ENCODE measurements at places on chromosomes 2 and 18.

- no peak for DNase-seq
These were observed 131.3 kb downstream of the CCBE1 start for GRCh38 chr18:59565957-59566356.

GRCh38 chr2:174768557-174768956 is 4.3 kb upstream of the CHRNA1 start:
- DNase-seq, result no peak

- no peak for DNase-seq
These were observed 1149.1 kb upstream of the NRXN1 start for GRCh38 chr2:52181080-52181479.

DNA sequence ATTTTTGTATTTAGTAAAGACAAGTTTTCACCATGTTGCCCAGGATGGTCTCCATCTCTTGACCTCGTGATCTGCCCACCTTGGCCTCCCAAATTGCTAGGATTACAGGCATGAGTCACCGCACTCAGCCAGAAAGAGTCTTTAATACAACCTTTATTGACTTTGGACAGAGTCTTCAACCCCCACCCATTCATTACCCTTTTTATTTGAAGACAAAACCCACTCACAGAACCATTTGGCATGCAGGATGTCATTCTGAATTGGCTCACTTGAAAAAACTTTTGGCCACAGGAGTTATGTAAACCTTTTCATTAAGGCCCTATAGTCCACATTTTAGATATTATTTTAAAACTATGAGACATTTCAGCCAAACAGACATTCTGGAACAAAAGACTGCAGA is 217.9 kb upstream of the RND3 start:
- no peak for DNase-seq

DNA sequence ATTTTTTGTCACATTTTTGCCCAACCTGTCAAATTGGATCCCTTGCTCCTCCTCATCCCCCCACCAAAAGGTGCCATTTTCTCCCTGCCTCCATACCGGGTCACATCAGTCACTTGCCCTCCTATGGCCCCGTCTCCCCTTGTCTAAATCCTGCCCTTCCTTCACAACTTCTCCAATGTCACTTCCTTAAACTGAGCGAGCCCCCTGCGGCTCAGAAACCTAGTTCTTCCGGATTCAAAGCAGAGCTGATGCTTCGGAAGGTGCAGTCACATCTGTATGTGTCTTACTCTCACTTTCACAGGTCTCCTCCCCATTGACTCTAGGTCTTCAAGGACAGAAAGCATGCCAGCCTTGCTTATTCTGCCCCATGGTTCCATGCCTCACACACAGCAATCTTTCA is 22.1 kb downstream of the TNP1 start:
- DNase-seq, result no peak

GRCh38 chr18:2337552-2338141 is 233.7 kb downstream of the METTL4 start:
- DNase-seq, result peak; percentile 1

- no peak for DNase-seq
These were observed 148.1 kb downstream of the MBP start for GRCh38 chr18:76984193-76985155.

GRCh38 chr2:241571821-241572620 is 13.5 kb downstream of the BOK start:
- DNase-seq, result no peak

- DNase-seq, result no peak
These were observed 17.2 kb downstream of the ATP8B1 start for GRCh38 chr18:57785751-57786437.

GRCh38 chr18:39238981-39239660 is 1673.5 kb upstream of the CELF4 start:
- DNase-seq, result no peak

DNA sequence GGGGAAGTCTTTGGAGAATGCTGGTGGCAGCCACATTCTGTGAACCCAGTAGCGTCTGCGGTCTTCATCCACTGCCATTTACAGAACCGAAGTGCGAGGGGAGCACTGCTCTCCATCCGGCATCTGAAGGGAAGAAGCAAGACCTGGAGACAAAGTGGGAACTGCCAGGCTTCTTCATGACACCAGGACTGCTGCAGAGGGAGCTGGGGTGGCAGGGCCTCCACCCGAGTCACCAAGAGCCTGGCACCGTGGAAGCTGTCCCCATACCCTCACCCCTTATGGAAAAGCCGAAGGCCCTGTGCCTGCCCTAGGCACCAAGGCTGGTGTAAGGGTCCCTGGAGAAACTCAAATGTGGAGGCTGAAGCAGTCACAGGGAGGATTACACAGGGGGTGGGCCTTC is 79.8 kb downstream of the CIB4 start:
- no peak for DNase-seq

DNA sequence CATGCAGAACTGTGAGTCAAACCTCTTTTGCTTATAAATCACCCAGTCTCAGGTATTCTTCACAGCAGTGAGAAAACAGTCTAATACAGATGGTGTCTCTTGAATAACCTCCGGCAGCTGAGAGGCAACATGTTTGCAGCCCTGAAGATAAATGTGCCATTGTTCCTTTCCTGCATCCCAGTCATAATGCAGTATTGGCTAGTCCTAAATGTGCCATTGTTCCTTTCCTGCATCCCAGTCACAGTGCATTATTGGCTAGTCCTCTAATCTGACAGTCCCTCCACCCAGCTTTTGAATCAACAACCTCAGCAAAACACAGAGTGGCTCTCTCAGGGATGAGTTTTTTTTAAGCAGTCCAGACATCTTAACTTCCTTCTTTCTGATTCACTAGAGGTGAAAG is 550.7 kb downstream of the RIT2 start:
- peak; percentile 61 for DNase-seq

- DNase-seq, result no peak
These were observed 107.5 kb downstream of the DTNA start for GRCh38 chr18:34817636-34818035.

GRCh38 chr2:230246206-230246605 is 20.7 kb downstream of the SP140 start:
- no peak for DNase-seq

DNA sequence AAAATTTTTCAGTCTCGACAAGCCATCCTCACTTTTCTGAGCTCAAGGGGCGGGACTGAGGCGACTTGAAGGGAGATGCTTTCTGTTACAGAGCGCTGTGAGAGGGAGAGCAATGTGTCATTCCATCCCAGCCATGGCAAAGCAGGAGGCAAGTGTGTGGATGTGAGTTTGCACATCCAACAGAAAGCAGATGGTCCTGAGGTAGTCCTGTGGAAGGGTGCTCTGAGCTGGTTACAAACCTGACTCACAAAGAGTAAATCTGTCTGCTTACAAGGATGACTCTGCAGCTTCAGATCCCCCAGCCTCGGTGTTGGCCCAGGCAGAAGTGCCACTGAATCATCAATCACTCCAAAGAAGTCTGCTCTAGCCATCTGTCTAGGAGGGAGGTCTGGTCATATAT is 482.0 kb upstream of the DCC start:
- DNase-seq, result no peak

DNA sequence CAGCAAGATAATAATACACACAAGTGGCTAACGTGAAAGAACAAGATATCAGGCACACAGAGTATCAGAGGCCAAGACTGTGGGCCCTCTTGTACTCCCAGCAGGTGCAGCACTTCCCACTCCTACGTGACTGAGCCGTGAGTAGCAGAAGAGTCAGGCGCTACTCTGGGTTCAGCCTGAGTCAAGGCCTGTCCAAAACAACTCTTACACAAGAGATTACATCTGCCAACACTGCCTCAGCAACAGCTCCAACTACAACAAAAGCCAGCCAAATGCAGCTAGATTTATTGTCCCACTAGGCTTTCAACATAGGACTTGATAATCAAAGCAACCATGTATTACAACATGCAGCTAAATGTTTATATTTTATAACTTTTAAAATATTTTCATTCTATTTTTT is 56.2 kb downstream of the ITSN2 start:
- DNase-seq, result no peak

- no peak for DNase-seq
These were observed 1.8 kb upstream of the ABI2 start for GRCh38 chr2:203326356-203326755.

DNA sequence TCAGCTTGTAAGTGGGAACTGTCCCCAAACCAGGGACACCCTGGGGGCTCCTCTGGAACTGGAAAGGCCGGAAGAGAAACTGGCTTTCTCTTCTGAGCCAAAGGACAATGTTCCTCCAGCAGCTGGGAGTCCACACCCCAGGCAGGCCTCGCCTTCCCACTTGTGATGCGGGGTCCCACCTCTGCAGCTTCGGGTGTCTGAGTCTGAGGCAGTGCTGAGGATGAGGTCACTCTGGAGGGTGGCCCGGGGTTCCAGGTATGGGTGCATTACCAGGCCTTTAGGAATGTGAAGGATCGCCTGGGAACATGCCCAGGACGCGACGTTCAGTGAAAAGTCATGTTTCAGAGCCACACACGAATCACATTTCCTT is 18.2 kb upstream of the BOK start:
- DNase-seq, result no peak

- no peak for DNase-seq
These were observed 677 bp downstream of the GAD1 start for GRCh38 chr2:170817093-170818035.

- no peak for DNase-seq
These were observed 89.2 kb downstream of the DOCK10 start for GRCh38 chr2:224952936-224953657.

GRCh38 chr2:156322686-156323231 is 9.8 kb downstream of the NR4A2 start:
- DNase-seq, result no peak

- DNase-seq, result no peak
These were observed 4.3 kb downstream of the SLC39A6 start for GRCh38 chr18:36124841-36125240.

- no peak for DNase-seq
These were observed 180.7 kb upstream of the ID2 start for GRCh38 chr2:8501061-8501720.

GRCh38 chr2:88016960-88017779 is 823 bp upstream of the RNU2-63P start:
- DNase-seq, result no peak

- DNase-seq, result no peak
These were observed 20.6 kb downstream of the SMAD7 start for GRCh38 chr18:48929941-48930713.

- no peak for DNase-seq
These were observed at the start of gene CGREF1 for GRCh38 chr2:27118525-27119329. Gene CGREF1 (minus strand): TSS chr2:27119128. CDS start chr2:27104366, 14,762 bp downstream.

DNA sequence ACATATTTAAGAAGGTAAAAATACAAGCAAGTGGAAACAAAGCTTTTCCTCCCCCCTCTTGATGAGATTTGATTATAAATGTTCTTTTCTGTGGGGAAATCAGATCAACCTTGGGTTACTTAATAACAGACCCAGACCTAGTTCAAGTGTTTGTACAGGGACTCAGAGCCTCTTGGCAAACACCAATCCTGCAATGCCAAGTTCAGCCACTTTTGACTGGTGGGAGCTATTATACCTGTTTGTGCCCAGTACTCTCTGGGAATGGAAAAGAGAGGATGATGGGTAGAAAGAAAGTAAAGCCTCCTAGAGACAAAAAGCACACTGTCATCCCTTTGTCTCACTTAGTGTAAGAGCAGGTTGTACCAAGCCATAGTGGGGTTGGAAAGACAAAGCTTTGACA is 63.8 kb upstream of the EPHA4 start:
- DNase-seq, result no peak

GRCh38 chr2:135091681-135092080 is 39.6 kb downstream of the RAB3GAP1 start:
- no peak for DNase-seq

DNA sequence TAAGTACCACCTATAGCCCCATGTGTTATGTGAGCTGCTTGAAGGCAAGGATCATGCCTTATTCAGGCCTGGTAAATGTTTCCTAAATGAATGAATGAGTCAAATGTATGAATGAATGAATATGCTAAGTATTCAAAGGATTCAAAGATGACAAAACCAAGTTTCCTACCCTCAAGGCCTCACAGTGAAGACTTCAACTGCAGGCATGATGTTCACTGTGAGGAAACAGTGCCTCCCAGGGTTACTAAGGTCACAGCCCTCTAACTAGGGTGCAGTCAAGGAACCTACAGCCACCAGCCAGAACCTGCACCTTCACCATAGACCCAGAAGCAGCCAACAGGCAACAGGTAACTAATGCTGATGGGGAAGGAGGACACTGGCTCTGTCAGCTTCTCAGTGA is 69.3 kb downstream of the SUMO1 start:
- no peak for DNase-seq

GRCh38 chr2:187442378-187442777 is 5.7 kb downstream of the CALCRL start:
- no peak for DNase-seq

GRCh38 chr2:159521272-159521671 is 95.1 kb downstream of the BAZ2B start:
- DNase-seq, result no peak

- DNase-seq, result no peak
These were observed 10.2 kb downstream of the PROKR1 start for GRCh38 chr2:68653538-68653982.

DNA sequence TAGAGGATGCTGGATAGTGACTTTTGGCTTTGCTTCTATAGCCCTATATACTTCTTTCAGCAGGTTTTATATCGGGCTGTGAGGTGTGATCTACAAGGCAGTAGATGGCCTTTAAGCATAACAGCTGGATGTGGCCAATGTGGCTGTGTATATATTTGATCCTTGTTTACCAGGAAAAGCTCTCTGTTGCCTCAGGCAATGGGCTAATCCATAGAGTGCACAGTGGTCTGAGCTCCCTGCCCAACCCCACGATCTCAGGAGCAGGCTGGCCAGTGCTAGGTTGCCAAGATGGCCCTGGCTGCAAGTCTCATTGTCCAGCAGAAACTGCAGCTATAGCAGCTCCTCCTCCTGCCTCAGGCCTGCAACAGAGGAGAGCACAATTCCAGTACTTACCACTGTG is 72.3 kb upstream of the SPHKAP start:
- no peak for DNase-seq

DNA sequence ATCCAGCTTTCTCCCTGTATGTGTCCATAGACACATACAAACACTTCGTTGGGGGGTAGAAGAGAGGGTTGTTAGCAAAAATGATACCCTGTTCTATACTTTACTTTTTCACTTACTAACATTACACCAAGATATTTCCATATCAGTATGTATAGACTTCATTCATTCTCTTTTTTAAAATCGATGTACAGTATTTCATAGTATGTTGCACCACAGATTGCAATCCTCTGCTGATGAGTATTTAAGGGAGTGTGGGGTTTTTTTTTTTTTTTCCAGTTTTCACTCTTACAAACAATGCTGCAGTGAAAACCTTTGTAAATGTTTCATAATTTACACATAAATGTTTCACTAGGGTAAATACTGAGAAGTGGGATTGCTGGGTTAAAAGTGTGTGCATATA is 402.3 kb downstream of the LRATD1 start:
- no peak for DNase-seq

DNA sequence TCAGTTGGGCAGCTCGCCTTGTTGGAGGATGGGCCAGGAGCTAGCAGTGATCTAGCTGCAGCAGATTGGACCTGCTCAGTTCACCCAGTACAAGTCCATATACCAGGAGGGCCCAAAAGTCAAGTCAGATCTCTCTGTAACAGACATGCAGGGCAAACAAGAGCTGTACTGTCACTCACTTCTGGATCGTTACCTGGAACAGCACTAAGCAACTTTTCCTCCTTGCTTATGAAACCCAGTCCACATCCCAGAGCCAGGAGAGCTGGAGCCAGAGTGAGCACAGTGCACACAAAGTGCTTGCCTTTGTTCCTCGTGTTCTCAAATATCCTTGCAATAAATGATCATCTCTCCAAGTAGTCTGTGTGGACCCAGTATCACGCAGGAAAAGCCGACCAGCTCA is 244.1 kb upstream of the FOSL2 start:
- DNase-seq, result no peak

All from hypothalamus (tissue), 51 donors.